ENCODE measurements at places on chromosomes 5 and 9.

DNA sequence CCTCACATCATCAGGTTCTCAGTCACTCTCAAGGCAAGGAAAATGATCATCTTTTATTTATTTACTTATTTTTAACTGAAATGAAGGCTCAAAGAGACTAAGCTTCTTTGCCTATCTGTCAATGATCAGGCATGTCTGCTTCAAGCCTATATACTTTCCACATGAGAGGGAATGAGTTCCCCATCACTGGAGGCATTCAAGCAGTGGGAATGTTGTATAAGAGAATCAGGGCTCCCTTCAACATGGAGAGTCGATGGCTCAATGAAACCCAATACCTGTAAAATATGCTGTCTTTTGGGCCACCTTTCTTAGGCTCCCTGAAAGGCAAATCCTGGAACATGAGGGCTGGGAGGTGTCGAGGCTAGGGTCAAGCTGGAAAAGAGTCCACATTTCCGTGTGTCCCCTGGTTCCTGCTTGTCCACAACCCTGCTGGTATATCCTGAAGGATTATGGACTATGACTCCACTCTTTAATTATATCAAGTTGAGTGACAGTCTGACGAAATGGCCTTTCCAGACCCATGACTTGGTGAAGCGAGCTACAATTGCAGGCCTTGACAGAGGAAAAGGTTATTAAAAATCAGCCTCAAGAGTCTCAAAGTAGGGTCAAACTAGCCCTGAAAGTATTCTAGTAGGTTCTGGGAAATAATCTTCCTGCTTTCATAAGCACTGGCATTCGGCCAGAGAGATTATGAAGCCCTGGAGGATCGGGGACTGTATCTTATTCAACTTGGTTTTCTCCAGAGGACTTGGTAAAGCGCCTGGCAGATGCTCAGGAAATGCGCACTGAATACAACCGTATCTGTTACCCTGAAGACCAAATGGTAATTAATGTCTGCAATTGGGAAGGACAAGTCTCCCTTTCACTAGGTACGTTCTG lies 145.9 kb upstream of the TBC1D2 start:
- no peak for DNase-seq

DNA sequence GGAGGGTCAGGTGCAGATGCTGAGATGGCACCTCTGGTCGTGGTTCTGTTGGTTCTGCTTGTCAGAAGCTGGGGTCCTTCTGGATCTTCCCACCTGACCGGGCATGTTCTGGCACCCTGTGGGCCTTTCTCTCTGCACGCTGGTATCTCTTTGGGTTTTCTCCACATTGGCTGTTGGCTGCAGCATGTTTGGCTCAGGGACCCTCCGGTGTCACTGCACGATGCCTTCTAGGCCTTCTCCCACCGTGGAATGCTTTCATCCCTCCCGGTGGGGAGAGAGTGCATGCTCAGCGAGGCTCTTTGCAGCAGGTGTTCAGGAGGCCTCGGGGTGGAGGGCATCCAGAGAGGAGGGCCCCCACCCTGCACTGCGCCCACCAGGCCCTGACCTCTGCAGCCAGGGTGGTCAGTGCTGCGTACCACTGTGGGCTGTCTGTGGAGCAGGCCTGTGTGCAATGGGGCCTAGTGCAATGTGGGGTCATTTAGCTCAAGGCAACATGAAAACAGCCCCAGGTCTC lies 119.4 kb downstream of the WNK2 start:
- DNase-seq: no peak

DNA sequence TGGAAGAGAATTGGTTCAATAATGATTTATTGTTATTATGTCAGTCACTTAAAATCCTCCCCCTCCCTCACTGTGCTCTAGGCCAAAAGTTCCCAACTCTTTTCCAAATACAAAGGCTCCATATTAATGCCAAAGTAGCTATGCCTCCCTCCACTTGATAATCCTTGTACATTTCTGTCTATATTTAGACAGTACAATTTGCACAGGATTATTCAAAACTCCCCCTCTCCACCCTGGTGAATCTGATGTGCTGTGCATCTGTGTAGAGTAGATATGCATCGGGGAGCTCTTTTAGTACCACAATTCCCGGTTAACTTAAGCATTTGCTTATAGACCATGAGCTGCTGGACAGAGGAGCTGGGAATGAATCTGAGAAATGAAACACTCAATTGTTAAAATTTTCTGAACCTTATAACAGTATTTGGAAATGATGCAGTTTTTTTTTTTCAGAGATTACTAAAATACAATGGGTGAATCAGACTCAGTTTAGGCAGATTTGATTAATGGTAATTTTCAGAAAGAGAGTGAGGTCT lies 27.6 kb downstream of the GLRA1 start:
- DNase-seq: peak; percentile 38

DNA sequence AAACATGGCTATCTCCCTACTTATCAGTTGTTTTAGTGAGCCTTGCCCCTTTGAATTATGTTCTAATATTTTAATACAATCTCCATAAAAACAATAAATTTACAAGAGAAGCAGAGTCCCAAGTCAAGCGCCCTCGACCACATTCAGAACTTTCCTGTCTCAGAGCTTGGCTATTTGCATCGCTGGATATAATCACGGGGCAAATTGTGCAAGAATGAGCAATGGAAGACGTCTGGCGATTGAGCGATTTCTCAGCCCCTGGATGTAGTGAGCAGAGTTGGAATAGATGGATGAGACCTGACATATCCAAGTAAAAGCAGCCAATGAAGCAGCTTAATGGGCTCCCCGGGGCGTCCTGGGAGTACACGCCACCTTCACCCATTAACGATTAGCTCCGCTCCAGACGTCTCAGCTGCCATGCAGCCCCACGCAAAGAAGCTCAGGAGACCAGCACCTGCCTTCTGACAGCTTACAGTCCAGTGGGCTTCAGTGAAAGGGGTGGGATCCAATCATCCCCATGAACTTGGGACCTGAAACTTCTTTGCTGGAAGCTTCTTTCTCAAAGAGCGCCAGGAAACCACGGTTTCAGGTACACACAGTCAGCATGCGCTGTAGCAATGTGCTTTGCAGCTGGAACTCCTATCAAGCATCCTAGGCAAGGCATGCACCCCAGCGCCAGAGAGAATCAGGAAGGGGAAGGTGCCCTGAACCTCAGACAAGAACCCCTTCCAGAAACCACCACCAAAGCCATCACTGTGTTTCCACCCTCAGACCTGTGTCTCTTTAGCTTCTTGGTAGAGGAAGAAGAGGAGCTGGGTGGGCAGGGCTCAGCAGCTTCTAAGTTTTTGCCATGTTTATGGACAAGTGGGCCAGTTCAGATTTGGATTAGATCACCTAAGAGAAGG lies 92.0 kb upstream of the IRX4 start:
- no peak for DNase-seq

DNA sequence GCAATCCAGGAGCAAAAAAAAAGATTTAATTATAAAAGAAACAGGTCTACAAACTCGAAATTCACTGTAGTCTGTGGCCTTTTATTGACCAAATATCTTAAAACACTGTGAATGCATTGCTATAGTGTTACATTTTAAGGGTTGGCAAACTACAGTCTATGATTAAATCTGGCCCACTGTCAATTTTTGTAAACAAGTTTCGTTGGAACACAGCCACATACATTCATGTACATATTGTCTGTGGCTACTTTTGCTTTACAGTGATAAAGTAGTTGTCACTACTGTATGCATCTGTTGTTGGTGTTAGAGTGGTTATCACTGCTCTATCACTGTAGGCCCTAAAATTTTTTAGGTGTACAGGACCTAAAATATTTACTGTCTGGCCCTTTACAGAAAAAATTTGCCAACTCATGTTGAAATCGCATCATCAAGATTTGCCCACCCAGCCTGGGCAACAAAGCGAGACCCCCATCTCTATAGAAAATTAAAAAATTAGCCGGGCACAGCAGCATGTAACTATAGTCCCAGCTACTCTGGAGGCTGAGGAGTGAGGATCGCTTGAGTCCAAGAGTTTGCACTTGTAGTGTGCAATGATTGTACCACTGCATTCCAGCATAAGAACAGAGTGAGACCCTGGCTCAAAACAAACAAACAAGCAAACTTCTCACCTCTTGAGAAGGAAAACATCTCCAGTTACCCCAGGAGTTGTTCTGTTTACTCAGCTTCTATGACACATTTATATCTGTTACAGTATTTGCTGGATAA lies 89.0 kb downstream of the ERBIN start:
- no peak for DNase-seq

- no peak for DNase-seq
These were observed 128.7 kb downstream of the NIPBL start for GRCh38 chr5:37005252-37005651.

DNA sequence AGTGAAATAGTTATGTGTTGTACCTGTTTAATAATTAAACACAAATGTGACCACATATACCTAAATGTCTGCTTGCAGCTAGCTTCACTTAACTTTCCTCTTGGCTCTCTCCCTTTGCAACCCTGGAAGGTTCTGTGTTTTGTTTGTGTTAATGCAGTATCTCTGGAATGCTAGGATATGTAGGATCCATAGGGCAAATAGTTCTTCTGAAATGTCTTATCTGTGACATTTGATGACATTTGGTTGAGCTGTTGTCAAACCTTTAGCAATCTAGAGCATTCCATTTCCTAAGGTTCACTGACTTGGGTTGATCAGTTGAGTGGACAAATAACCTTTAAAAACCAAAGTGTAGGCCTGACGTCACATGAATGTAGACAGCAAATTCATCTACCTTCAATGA lies 21.8 kb downstream of the CTNNA1 start:
- DNase-seq: no peak

GRCh38 chr9:135575995-135576631 lies 14.6 kb downstream of the PAEP start:
- DNase-seq: no peak

DNA sequence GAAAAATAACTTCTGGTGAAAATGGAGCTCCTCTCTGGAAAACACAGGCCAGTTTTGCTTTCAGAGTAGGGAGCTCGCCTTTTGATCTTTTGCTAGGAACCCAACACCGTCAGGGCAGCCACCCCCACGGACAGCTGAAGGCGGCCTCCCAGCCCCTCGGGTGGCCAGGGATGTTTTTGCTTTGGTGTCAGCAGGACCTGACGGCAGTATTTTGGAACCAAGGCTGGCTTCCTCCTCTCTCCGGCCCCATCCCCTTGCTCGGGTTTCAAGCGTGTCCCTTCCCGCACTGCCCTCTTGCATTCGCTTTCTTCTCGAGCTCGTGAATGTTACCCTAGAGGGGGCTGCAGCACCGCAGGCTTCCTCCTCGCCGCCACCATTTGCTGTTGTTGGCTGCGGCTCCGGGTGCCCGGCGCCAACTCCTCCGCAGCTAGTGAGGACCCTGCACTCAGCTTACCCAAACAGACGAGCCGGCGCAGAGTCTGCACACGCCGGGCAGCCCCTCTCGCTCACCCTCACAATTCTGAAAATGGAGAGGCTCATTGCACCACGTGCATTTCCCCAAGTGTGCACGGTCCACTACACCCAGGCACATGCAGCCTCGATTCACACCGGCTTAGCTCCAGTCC lies 35.5 kb upstream of the ADAMTSL1 start:
- peak; percentile 25 for DNase-seq

DNA sequence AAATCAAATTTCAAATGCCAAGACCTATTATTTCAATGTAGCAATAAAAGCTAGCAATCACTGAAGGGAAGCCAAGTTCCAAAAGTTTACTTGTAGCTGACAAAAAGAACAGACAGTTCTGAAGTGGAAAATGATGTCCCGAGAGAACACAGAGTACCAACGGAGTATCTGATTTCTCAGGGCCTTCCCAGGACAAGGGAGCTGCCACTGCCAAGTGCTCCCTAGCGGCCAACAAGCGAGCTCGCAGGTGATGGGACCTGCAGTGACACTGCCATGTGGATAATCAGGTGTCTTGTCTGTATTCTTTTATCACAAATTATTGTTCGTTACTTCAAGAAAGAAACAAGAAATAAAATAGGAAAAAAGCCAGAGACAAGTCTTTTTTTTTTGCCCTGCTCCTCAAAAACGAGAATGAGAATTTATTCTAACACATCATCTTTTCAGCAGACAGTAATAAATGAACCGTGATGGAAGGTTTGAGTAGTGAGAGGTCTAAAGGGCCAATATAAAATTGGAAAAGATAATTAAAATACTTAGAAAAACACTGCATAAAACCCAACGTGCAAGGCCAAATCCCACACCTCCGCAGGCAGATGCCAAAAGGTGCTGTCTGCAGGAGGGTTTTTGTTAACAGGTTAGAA lies 159.4 kb downstream of the MYO10 start:
- peak; percentile 58 for DNase-seq

DNA sequence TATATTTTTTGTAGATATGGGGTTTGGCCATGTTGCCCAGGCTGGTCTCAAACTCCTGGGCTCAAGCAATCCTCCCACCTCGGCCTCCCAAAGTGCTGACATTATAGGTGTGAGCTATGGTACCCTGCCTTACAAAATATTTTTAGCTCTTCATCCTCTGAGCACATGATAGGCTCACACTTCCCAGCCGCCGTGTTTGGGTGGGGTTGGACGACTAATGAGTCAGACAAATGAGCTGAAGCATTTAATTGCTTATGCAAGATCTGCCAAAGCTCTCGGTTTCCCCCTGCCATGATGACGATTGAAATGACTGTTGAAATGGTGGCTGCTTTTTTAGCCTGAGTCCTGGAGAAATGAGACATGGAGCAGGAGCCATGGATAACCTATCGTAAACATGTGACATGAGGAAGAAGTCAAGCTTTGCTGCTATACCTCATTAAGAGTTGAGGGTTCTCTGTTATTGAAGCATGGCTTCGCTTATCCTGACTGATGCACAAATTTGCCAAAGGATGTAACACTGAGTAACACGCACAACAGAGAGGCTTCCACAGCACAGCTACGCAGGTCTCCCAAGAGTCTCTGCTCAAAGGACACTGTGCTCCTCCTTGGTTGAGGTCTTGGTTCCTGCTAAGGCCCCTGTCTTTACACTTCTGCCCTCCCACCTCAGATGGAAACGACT lies 48.2 kb upstream of the GFPT2 start:
- DNase-seq: no peak

GRCh38 chr5:93607367-93608258 lies 24.6 kb downstream of the NR2F1 start:
- no peak for DNase-seq

- no peak for DNase-seq
These were observed 141.0 kb downstream of the MEF2C start for GRCh38 chr5:88741964-88742363.

DNA sequence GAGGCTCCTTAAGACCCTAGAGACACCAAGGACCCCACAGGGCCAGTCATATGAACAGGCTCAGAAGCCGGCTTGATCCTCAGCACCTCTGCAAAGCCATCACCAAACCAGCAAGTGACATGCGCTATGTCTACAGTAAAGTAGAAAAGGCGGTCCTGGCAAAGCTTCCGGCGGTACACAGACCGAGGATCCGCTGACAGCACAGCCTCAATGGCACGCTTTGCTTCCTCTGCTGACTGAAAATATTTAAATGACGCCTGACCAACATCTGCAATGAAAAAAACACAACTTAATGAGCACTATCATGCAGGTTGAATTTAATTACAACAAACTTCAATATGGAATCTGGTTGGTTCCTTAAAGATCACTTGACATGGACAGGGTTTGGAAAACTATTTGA lies 17.6 kb downstream of the TRMO start:
- no peak for DNase-seq

- no peak for DNase-seq
These were observed 93.1 kb upstream of the SMARCA2 start for GRCh38 chr9:1922026-1922425.

DNA sequence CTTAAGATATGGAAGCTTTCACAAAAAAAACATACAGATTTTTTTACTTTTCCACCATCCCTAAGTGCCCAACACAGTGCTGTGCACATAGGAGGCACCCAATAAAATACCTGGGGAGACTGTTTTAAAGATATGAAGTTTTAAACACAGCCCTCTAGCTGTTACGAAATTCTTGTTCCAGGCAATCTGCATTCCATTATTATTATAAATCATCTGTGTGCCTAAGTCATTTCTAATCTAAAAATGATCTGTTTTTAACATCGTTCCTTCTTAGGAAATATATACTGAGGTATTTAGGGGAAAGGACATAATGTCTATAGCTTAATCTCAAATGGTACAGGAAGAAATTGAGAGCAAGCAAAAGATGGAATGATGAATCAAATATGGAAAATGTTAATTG lies 32.7 kb upstream of the ISCA1 start:
- DNase-seq: no peak
